ENCODE measurements at places on chromosomes 16 and 17. TPM values are rescaled to one million over a fixed set of nuclear protein-coding genes. Genes with fewer than 3 reads are reported as not detected.

Gene CLEC19A
- not detected for total RNA-seq

Gene ABCA10
- total RNA-seq, result 17.8 TPM

- DNase-seq, result no peak
Measured at GRCh38 chr17:45101546-45101882, 30.8 kb downstream of the PLCD3 start.

DNA sequence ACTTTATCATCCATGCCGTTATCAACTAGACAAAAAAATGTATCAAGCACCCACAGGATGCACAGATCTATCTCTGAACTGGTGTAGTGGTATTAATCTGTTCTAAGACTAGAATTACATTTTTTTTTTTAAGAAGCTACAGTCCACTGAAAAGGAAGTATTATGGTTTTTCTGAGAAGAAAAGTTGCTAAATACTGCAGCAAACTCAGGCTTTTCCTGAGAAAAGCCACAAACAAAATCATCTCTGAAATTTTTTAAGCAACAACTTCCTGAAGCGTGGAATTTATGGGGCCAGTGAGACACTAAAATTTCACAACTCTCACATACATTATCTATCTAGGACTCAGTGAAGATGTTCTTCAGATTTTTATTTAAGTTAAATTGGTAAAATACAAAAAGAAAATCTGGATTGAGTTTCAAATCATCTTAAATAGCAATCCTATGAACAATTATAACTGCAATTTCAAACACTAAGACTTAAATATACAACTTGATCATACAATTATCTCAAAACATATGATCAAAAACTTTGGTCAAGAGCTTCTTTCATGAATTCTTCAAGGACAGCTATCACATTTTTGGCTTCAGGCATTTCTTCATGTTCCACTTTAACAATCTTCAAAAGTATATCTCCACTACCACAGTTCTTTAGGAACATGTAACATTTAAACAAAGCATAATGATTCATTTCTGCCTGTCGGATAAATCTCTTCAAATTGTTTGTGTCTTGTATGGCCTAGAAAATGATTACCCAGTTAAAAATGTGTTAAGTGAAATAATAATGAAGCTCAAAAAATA, 10.5 kb downstream of the C17orf75 start:
- DNase-seq, result no peak

GRCh38 chr17:31596382-31597323, 205.2 kb downstream of the RAB11FIP4 start:
- DNase-seq, result peak; percentile 87

DNA sequence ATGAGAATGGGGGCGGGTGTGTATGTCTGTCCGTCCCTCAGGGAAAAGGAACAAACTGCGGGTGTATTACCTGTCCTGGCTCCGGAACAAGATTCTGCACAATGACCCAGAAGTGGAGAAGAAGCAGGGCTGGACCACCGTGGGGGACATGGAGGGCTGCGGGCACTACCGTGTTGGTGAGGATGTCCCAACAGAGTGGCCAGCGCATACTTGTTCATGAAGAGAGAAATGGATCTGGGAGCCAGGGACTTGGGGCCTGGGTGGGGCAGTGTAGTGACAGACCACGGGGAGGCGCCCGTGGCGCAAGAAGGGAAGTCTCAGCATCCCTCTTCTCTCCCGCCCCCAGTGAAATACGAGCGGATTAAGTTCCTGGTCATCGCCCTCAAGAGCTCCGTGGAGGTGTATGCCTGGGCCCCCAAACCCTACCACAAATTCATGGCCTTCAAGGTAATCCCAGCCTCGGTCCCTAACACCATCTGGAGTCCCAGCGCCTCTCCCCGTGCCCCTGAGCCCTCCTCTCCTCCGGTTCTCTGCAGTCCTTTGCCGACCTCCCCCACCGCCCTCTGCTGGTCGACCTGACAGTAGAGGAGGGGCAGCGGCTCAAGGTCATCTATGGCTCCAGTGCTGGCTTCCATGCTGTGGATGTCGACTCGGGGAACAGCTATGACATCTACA, 3.5 kb upstream of the C17orf107 start:
- no peak for DNase-seq

- DNase-seq, result peak; percentile 86
Measured at GRCh38 chr16:86248310-86248905, 261.9 kb upstream of the FOXF1 start.

Measured in mesenteric fat pad (tissue), 1 donor.